Chondrocyte (in vitro differentiated cells): ENCODE measurements at places on chromosomes 11 and 22. TPM values are rescaled to one million over a fixed set of nuclear protein-coding genes. Genes with fewer than 3 reads are reported as not detected.

Gene OR51B5
- total RNA-seq = 0.20 TPM in 1 of 3 replicates, not detected in the others

Gene STK33
- total RNA-seq = 3.0 to 4.5 TPM (median 3.4 TPM) in 3 replicates

Gene MS4A6E
- not detected in 3 replicates for total RNA-seq

Gene MIOX
- total RNA-seq = 0.99 to 1.6 TPM in 2 of 3 replicates, not detected in the other

Gene RIMBP3B
- total RNA-seq = 0.15 to 0.67 TPM (median 0.27 TPM) in 3 replicates

Gene NDUFS8
- 140 to 172 TPM (median 143 TPM) in 3 replicates for total RNA-seq

Gene ADORA2A
- total RNA-seq = 2.3 to 3.6 TPM (median 2.4 TPM) in 3 replicates

Gene NXF1
- 51.3 to 69.5 TPM (median 52.4 TPM) in 3 replicates for total RNA-seq

Gene MAJIN
- not detected in 3 replicates for total RNA-seq

Gene TMA7B
- total RNA-seq = not detected in 3 replicates

Gene SERPING1
- 1.8 to 4.6 TPM (median 4.5 TPM) in 3 replicates for total RNA-seq

Gene DSCAML1
- not detected in 3 replicates for total RNA-seq

Gene FGF3
- total RNA-seq = not detected in 3 replicates

Gene CYP2D6
- total RNA-seq = 0.75 to 1.7 TPM (median 0.95 TPM) in 3 replicates

Gene TREH
- not detected in 3 replicates for total RNA-seq

Gene SCGB2A2
- total RNA-seq = not detected in 3 replicates

Gene PATE2
- not detected in 3 replicates for total RNA-seq

Gene NAALAD2
- total RNA-seq = 0.23 to 1.7 TPM (median 1.1 TPM) in 3 replicates

Gene SYT7
- 0.92 to 2.0 TPM (median 1.5 TPM) in 3 replicates for total RNA-seq

Gene LRRC55
- total RNA-seq = not detected in 3 replicates

Gene MTA2
- total RNA-seq = 81.7 to 89.3 TPM (median 83.0 TPM) in 3 replicates

Gene SERHL2
- 2.8 to 4.0 TPM (median 3.5 TPM) in 3 replicates for total RNA-seq

Gene OR52A1
- not detected in 3 replicates for total RNA-seq

Gene APOA5
- not detected in 3 replicates for total RNA-seq

Gene NCR3LG1
- total RNA-seq = 7.5 to 9.4 TPM (median 7.9 TPM) in 3 replicates

Gene RHBDD3
- 29.5 to 37.6 TPM (median 30.9 TPM) in 3 replicates for total RNA-seq

Gene OR10G7
- total RNA-seq = not detected in 3 replicates

Gene MUC6
- total RNA-seq = not detected in 3 replicates

Gene CASP1
- 1.2 TPM in 1 of 3 replicates, not detected in the others for total RNA-seq

Gene NNMT
- 354 to 375 TPM (median 370 TPM) in 3 replicates for total RNA-seq

Gene KRTAP5-11
- total RNA-seq = not detected in 3 replicates

Gene WNT11
- 20.7 to 69.4 TPM (median 24.5 TPM) in 3 replicates for total RNA-seq

Gene OR51Q1
- total RNA-seq = not detected in 3 replicates

Gene BRSK2
- total RNA-seq = 1.8 to 6.9 TPM (median 6.0 TPM) in 3 replicates

Gene ANO5
- 0.18 to 0.20 TPM in 2 of 3 replicates, not detected in the other for total RNA-seq

Gene RFPL3
- total RNA-seq = not detected in 3 replicates

Gene GSTT2
- total RNA-seq = not detected in 3 replicates

Gene CEP57
- 27.8 to 30.1 TPM (median 28.8 TPM) in 3 replicates for total RNA-seq

Gene CSF2RB
- total RNA-seq = 0.05 to 0.19 TPM (median 0.08 TPM) in 3 replicates

Gene MYRF
- total RNA-seq = 1.6 to 1.7 TPM in 2 of 3 replicates, not detected in the other

Gene SLC22A12
- total RNA-seq = not detected in 3 replicates

Gene MUC2
- not detected in 3 replicates for total RNA-seq

Gene EIF1AD
- 30.6 to 36.6 TPM (median 34.0 TPM) in 3 replicates for total RNA-seq

Gene OAF
- 5.7 to 12.8 TPM (median 6.6 TPM) in 3 replicates for total RNA-seq

Gene SLC7A4
- total RNA-seq = 0.22 to 0.28 TPM in 2 of 3 replicates, not detected in the other

Gene DEUP1
- total RNA-seq = 0.15 TPM in 1 of 3 replicates, not detected in the others

Gene MS4A3
- total RNA-seq = not detected in 3 replicates

Gene SCARF2
- 56.5 to 88.8 TPM (median 86.5 TPM) in 3 replicates for total RNA-seq

Gene CHRM1
- total RNA-seq = not detected in 3 replicates

Gene PIK3IP1
- total RNA-seq = 5.0 to 6.8 TPM (median 5.6 TPM) in 3 replicates

Gene SLC22A8
- not detected in 3 replicates for total RNA-seq

Gene ACR
- total RNA-seq = 0.45 to 0.74 TPM (median 0.63 TPM) in 3 replicates

Gene OSBP2
- total RNA-seq = 1.9 to 3.6 TPM (median 2.4 TPM) in 3 replicates

Gene NFAM1
- total RNA-seq = not detected in 3 replicates

Gene SMIM35
- not detected in 3 replicates for total RNA-seq

Gene NCF4
- total RNA-seq = not detected in 3 replicates

Gene CEP126
- total RNA-seq = 3.8 to 18.0 TPM (median 4.1 TPM) in 3 replicates
